ENCODE measurements at places on chromosomes 3 and 15. TPM values are rescaled to one million over a fixed set of nuclear protein-coding genes. Genes with fewer than 3 reads are reported as not detected.

The MOBP gene
- total RNA-seq: not detected

The MKRN3 gene
- total RNA-seq: 1.7 TPM

The UTS2B gene
- not detected for total RNA-seq

The CPLX3 gene
- total RNA-seq: 0.25 TPM

The C15orf62 gene
- 1.4 TPM for total RNA-seq

The TMEM207 gene
- not detected for total RNA-seq

The OR5AC2 gene
- not detected for total RNA-seq

The APH1B gene
- 13.1 TPM for total RNA-seq

The PRKAR2A gene
- 27.1 TPM for total RNA-seq

The DOCK3 gene
- total RNA-seq: 0.93 TPM

The SLC51A gene
- total RNA-seq: not detected

The GOLGA6D gene
- total RNA-seq: not detected

The SACM1L gene
- total RNA-seq: 70.8 TPM

The LTK gene
- 1.7 TPM for total RNA-seq

The PTX3 gene
- total RNA-seq: 0.11 TPM

The ESYT3 gene
- 1.2 TPM for total RNA-seq

The ABCF3 gene
- 60.0 TPM for total RNA-seq

The TRH gene
- total RNA-seq: not detected

The CP gene
- total RNA-seq: not detected

The WNT5A gene
- total RNA-seq: not detected

The LHFPL4 gene
- total RNA-seq: not detected

The ABHD5 gene
- 13.5 TPM for total RNA-seq

The THSD4 gene
- total RNA-seq: not detected

The GOLGA6L7 gene
- not detected for total RNA-seq

The PFKFB4 gene
- total RNA-seq: 8.3 TPM

The FETUB gene
- not detected for total RNA-seq

The CYP8B1 gene
- total RNA-seq: not detected

The AQP9 gene
- total RNA-seq: not detected

The SI gene
- total RNA-seq: not detected

The SLC6A1 gene
- not detected for total RNA-seq

The CCR1 gene
- 3.7 TPM for total RNA-seq

The ADAMTS9 gene
- not detected for total RNA-seq

The SHF gene
- 1.6 TPM for total RNA-seq

The C3orf20 gene
- 0.20 TPM for total RNA-seq

The DUOX1 gene
- not detected for total RNA-seq

The KNL1 gene
- total RNA-seq: 51.7 TPM

The TUSC7 gene
- not detected for total RNA-seq

The NAALADL2 gene
- total RNA-seq: not detected

The BTLA gene
- 32.1 TPM for total RNA-seq

The GOLGA8J gene
- total RNA-seq: not detected

The ZNF660 gene
- 0.11 TPM for total RNA-seq

Data from T-helper 2 cell treated with Interferon-gamma antibody and Interleukin-4, amounts not matched to agents 100 ng/mL and 5 ng/mL, for 36 hours (primary cell).